ENCODE measurements at places on chromosomes 1 and 21.

GRCh38 chr1:54453022-54453421 is 46.8 kb upstream of the SSBP3 start:
- no peak for DNase-seq

DNA sequence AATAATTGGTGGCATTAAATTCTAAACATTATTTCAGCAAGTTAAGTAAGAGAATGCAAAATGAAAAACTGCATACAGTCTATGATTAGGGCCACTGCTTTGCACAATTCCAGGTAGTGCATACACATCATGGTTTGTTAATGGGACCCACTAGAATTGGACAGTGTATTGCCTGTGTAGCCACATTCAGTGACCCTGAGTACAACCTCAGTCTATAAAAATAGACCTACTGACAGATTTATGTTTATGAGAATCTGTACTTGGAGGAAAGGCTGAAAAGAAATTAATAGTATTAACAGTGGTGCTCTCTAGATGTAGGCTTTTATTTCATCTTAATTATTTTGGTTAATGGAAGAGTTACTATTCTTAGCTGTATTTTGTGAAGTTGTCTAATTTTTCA is 18.8 kb downstream of the UAP1 start:
- no peak for DNase-seq

GRCh38 chr1:171699531-171699930 is 42.3 kb downstream of the VAMP4 start:
- DNase-seq, result no peak

GRCh38 chr1:105636052-105636451 is 1420.4 kb upstream of the PRMT6 start:
- DNase-seq, result no peak

DNA sequence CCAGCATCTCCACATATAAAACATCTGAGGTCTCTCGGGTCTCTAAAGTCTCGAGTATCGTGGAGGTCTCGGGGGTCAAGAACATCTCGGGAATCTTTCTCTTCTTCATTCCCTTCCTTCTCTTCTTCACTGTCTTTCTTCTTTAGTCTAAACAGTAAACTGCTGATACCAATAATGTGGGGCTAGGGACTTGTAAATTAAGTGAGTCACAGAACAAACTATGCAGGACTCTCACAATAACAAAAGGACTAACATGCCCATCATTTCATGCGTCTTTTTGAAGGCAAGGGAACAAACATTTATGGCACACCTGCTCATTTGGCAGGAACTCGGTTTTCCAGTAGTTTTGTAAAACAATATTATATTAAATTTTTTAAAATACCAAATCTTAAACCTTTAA is 32.4 kb downstream of the PRPF38A start:
- DNase-seq, result no peak

DNA sequence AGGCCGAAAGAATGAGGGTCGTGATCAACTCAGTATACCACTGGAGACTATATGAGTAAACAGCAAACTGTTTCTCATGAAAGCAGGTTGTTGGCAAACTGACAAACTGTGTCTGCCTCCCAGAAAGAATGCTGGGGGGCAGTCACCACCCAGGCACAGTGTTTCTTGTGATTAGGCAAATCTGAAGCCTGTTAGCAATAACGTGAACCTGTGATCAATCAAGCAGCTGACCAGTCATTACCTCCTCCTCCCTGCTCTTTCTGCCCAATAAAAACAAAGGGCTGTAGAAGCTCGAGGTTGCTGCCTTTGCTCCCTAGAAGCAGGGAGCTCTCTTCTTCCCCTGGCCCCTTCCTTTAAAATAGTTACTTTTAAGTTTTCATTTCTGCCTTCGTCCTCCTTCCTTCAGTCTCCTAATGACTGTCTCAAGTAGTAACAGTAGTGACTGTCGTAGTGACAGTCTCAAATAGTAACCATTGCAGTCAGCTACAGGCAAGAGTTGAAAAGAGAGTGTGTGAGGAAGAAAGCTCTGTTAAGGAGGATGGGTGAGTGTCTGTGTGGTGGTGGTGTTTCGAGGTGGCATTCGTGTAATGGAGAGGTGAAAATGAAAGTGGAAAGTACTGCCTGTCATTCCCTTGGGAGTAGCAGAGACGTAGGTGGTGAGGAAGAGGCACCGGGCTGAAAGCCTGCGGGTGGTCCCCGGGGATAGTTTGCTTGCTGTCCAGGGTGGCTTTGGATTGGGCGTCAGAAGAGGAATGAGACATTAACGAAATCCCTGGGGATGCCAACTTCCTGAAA is 14.5 kb downstream of the HHAT start:
- no peak for DNase-seq

- DNase-seq, result no peak
These were observed 18.6 kb downstream of the CDC42BPA start for GRCh38 chr1:227299688-227300087.

- DNase-seq, result no peak
These were observed 598.1 kb downstream of the NPHP4 start for GRCh38 chr1:5394111-5394510.

DNA sequence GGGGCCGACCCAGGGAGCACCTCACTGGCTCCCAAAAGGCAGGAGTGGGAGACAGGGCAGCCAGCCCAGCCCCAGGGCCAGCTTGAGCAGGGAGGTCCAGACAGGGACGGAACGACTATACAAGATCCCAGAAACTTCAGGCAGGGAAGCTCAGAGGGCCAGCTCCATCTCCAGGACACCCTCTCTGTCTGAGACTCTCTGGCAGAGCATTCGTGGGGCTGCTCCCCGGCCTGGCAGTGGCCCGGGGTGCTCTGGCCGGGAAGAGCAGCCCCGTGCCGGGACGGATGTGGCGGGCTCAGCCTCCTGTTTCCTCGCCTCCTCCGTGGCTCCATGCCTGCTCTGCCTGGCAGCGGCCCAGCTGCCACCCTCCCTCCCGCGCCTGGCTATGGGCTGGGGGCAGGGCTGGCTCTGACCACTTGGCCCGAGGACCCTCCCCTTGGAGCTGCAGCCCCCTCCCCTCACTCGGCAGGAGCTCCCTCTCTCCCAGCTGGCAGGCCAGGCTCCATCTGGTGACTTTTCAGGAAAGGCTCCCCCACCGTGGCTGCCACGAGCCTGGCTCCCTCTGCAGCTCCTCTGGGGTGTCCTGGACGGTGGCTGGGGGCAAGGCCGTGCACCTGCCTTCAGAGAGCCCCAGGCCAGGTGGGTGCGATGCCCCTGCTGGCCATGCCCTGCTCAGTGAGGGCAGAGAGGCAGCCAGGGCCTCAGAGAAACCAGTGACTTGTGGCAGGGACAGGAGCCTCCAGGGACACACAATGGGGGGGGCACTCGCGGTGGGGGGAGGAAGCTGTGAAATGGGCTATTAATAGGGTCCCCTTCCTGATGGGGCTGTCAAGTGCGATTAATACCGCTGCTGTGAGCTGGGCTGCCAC is 5.6 kb upstream of the PLCH2 start:
- DNase-seq, result no peak

- DNase-seq, result no peak
These were observed 266.0 kb downstream of the SPATA17 start for GRCh38 chr1:217897100-217897499.

DNA sequence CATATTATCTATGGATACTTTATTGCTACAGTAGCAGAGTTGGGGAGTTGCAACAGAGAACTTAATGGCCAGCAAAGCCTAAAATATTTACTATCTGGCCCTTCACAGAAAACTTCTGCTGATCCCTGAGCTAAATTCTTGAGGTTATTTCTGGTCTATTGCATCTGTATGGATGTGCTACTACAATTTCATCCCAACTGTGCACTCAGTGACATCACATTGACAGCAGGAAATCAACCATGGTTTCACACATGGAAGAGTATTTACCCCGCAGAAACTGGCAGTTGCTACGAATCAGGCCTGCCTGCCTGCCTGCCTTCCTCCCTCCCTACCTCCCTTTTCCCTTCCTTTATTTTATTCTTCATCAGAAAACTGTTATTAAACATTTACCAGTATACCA is 12.1 kb downstream of the CLCA2 start:
- no peak for DNase-seq

- DNase-seq, result no peak
These were observed 488.7 kb downstream of the OMA1 start for GRCh38 chr1:58057826-58058225.

- DNase-seq, result no peak
These were observed 1.4 kb upstream of the SLC19A2 start for GRCh38 chr1:169487133-169487532.
